ENCODE measurements at places on chromosomes 16 and 17. TPM values are rescaled to one million over a fixed set of nuclear protein-coding genes. Genes with fewer than 3 reads are reported as not detected.

GPR142 gene
- total RNA-seq, result not detected

AOC2 gene
- total RNA-seq, result 1.9 TPM

DNAH3 gene
- total RNA-seq, result not detected

GRCh38 chr17:45093444-45094110 lies 32.5 kb downstream of the NMT1 start:
- peaks cover 8% of the 10 kb centered on the region for H3K36me3 ChIP-seq
- H3K27ac ChIP-seq, result no peak overlapping the region
- no peak overlapping the region for H3K4me3 ChIP-seq
- no peaks in the 10 kb centered on the region for H3K27me3 ChIP-seq

PSMD7 gene
- 97.2 TPM for total RNA-seq

DNA sequence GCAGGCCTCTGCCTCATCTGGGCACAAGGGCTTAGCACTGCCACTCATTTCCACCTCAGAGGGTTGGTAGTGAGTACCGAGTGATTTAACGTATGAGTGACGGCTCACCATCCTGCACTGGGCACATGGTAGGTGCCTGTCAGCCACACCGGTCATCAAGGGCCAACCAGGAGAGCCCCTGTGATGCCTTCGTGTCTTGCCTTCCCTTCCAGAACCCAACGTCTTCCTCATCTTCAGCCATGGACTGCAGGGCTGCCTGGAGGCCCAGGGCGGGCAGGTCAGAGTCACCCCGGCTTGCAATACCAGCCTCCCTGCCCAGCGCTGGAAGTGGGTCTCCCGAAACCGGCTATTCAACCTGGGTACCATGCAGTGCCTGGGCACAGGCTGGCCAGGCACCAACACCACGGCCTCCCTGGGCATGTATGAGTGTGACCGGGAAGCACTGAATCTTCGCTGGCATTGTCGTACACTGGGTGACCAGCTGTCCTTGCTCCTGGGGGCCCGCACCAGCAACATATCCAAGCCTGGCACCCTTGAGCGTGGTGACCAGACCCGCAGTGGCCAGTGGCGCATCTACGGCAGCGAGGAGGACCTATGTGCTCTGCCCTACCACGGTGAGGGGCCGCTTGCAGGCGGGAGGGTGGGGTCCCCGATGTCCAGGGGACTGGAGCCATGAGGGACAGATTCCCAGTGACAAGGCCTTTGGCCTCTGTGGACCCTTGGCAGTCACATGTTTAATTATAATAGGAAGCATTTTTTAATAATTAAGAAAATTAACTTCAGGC lies 37.1 kb downstream of the MRC2 start:
- peaks cover 2% of the 10 kb centered on the region for H3K4me1 ChIP-seq
- no peak for DNase-seq
- H3K36me3 ChIP-seq, result no peaks in the 10 kb centered on the region
- no peaks in the 10 kb centered on the region for H3K27me3 ChIP-seq
- no peak overlapping the region for H3K4me3 ChIP-seq
- H3K27ac ChIP-seq, result no peak overlapping the region

GRCh38 chr16:67685388-67686112 lies 18.9 kb downstream of the C16orf86 start:
- no peaks in the 10 kb centered on the region for H3K36me3 ChIP-seq
- H3K27ac ChIP-seq, result peak overlapping the region; percentile 91
- DNase-seq, result no peak
- H3K4me1 ChIP-seq, result peaks cover 26% of the 10 kb centered on the region

DNA sequence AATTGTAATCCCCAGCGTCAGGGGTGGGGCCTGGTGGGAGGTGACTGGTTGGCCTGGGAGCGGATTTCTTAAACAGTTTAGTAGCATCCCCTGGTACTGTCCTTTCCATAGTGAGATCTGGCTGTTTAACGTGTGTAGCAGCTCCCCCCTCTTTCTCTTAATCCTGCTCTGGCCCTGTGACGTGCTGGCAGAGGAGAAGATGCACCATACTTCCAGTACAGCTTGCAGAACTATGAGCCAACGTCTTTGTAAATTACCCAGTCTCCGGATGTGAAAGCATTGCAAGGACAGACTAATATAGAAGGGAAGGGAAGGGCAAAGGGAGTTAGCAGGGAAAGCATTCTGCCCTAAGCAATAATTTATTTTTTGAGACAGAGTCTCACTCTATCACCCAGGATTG lies 83.9 kb downstream of the RMI2 start:
- H3K4me3 ChIP-seq, result no peak overlapping the region
- H3K27me3 ChIP-seq, result peaks cover 14% of the 10 kb centered on the region
- H3K4me1 ChIP-seq, result no peaks in the 10 kb centered on the region
- DNase-seq, result no peak

C16orf92 gene
- total RNA-seq, result not detected

DNA sequence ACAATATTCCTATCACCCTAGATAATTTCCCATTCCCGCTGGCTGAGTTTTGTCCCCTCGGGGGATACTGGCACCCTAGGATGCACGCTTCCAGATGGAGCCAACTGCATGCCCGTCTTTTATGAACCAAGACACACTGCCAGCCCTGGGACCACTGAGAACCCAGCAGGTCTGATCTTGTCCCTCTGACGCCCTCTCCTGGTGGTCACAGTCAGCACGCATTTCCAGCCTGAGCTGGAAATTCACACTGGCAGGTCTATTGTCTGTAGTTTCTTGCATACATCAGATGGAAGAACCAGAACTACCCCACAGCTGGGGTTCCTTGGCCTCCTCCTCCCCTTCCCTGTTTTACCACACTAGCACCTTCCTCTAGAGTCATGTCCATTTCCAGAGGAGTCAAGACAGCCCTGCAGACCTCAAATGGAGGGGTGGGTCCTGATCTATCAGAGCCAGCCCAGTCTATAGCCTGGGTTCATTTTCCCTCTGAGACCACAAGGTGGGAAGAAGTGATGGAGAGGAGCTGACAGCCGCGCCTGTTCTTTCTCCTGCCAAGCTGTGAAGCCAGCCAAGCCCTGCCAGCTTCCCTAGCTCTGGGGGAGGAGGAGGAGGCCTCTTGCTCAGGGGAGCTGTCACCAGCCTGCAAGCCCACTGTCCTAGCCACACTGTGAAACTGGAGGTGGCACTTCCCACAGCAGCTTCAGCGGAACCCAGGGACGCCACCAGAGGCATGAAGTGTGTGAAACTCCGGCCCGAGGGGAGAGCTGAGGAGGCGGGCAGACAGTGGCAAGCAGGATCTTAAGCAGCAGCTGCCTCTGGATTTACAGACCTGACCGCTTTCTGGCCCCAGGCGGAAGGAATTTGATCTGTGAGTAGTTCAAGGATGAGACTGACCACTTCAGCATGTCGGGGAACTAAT lies 29.3 kb downstream of the MXRA7 start:
- peak; percentile 40 for DNase-seq
- H3K4me1 ChIP-seq, result peaks cover 12% of the 10 kb centered on the region
- no peak overlapping the region for H3K4me3 ChIP-seq
- no peaks in the 10 kb centered on the region for H3K27me3 ChIP-seq

DNA sequence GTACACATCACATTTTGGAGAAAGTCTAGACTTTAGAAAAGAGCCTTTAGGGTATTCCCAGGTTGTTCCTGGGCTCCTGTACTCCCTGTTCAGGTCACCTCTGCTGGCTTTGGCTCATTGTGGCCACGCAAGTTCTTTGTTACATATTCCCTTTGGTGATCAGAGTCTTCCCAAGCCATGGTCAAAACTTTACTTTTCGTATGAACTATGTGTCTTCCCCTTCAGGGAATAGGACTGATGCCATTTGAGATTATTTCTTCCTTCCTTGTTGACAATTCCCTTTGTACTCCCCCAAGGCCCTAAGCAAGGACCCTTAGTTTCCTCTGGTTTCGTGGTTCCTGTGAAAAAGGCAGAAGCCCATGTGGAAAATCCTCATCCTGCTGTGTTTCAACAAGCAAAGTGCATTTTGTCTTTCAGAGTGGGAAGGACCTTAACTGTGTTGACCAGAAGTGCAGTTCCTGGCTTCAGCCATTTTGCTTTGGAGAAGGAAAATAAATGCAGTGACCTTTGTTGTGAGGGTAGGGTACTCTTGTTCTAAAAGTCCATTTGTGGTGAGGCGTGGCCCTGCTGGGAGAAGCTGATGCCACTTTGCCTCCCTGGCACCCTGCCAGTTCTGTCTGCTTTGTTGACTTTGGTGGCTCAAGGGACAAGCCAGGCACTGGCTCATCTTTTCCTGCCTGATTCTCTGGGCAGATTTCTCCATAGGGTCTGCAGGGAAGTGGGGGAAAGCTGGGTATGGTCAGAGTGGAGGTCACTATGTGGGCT lies 55.1 kb downstream of the ZNRF1 start:
- peaks cover 3% of the 10 kb centered on the region for H3K36me3 ChIP-seq
- no peaks in the 10 kb centered on the region for H3K27me3 ChIP-seq
- H3K4me3 ChIP-seq, result no peak overlapping the region
- DNase-seq, result no peak
- no peak overlapping the region for H3K27ac ChIP-seq

- no peak for DNase-seq
- no peak overlapping the region for H3K4me3 ChIP-seq
- no peaks in the 10 kb centered on the region for H3K27me3 ChIP-seq
- peaks cover 7% of the 10 kb centered on the region for H3K4me1 ChIP-seq
These were observed 638.0 kb downstream of the MAF start for GRCh38 chr16:78962457-78962929.

All from T-helper 17 cell (primary cell).